ENCODE measurements at places on chromosomes 2 and 18.

DNA sequence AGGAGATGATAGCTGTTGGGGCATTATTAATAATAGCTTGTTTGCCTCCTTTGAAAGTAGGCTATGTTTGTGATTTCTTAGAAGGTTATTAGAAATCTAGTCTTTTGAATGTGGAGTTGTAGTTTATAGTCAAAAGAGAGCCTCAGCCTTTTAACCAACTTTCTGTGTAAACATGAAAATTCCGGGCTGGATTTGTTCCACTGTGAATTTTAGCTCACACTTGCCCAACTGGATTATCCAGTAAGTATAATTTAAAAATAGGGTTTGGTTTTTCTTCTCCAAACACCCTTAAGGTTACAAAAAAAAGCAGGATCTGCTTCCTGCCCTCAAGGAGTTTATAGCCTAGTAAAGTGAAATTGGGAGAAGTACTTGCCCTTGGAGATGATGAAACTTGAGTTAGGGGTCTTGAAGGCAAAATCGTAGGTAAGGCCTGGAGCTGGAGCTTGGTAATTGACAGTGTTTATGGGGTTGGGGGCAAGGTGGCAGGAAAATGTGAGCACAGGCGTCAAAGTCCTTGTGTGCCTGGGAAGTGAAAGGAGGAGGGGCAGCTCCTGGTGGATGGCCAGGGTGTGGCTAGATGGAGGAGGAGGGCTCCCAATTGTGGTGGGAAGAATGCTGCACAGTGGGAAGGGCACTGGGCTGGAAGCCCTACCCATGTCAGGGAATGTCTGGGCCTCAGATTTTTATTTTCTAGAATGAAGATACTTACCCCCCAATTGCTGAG lies 21.3 kb downstream of the ITGA6 start:
- no peak for DNase-seq

DNA sequence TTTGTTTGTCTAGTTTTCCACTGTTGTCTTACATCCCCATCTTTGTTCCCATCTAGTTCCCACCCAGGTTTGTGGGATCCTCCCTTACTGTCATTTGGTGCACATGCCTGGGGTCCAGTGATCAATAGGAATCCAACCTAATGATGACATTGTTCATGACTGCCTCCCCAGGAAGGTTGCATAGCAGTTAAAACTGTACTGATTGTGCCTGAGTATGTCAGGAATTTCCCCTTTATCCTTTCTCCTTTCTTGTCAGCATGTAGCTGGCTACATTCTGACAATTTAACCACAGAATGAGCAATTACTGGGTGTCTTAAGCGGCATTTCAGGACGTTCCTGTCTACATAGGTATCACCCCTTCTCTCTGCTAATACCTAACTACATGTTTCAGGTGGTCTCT lies 653.0 kb downstream of the CNTNAP5 start:
- DNase-seq: no peak

DNA sequence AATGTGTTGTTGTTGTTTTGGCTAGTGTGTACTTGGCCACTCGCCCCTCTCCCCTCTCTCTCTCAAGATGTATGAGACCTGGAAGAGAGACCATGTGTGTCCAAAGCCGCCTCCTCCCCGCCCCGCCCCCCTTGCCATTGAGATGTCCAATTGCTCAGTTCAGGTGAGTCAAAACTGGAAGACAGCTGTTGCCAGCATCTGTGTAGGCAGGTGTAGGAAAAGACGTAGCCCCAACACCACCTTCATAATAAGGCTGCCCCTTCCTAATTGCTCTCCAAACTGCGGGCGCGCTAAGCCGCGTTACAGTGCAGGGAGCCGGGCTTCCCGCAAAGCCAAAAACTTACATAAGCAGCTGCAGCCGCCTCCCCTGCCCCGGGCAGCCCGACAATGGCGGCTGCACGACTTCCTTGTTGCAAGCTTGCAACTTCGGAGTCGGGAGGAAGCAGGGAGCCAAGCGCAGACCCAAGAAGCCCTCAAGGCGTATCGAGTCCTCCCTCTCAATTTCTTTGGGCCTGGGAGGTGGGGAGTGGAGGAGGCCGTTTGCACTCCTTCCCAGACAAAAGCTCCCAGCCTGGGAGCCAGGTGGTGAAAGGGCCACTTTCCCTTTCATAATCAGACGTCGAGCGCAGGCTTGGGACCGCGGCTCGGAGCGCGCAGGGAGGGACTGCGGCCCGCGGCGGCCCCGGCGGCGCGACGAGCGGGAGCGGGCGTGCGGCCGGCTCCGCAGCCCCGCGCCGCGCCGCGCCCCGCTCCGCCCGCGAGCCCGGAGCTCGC lies 882 bp downstream of the ZBTB14 start:
- DNase-seq: no peak

- DNase-seq: no peak
Observed at GRCh38 chr18:6781796-6782195, 52.3 kb downstream of the ARHGAP28 start.

DNA sequence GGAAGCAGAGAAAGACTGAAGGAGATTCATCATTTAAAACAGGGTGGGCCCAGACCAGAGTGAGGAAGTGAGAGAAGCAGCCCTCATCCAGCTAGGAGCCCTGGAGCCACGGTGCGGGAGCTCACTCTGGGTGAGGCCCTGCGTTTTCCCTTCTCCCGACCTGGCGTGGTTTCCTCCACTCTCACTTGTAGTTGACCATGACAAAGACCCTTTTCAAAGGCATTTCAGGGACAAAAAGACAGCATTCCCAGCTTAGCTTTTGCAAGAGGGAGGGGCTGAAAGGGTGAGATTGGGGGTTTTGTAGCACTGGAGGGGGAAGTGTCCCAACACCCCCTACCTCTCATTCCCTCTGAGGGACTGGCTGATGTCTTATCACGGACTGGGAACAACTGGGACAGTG lies 56.6 kb downstream of the TRPM8 start:
- no peak for DNase-seq

DNA sequence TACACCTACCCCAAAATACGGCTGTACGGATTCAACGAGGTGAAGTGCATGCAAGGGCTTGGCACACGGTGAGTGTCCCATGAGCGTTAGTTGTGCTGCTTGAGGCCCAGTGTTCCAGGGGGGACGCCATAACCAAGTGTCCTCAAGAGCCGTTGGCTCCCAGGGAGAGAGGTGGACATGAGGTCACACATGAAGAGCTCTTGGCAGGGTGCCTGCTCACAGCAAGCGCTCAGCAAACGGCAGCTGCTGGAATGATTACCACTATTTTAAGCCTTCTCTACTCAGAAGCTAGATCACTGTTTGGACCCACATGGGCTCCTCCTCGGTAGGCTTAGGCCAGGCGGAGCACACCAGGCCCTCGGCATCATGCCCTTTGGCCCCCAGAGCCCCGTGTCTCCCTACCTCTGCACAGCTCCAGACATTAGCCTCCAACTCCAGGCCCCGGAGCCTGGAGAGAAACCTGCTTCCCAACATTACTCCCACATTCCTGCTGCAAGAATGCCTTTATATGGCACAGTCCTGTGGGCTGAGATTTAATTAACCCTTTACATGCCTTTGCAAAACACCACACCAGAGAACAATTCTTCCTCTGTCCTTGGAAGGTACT lies 68.4 kb upstream of the PPP1CB start:
- no peak for DNase-seq

GRCh38 chr18:68121308-68121707 lies 593.6 kb downstream of the TMX3 start:
- no peak for DNase-seq

- DNase-seq: no peak
Observed at GRCh38 chr18:27395752-27396151, 210.6 kb upstream of the CHST9 start.

GRCh38 chr2:22375096-22375495 lies 1009.9 kb upstream of the KLHL29 start:
- no peak for DNase-seq

DNA sequence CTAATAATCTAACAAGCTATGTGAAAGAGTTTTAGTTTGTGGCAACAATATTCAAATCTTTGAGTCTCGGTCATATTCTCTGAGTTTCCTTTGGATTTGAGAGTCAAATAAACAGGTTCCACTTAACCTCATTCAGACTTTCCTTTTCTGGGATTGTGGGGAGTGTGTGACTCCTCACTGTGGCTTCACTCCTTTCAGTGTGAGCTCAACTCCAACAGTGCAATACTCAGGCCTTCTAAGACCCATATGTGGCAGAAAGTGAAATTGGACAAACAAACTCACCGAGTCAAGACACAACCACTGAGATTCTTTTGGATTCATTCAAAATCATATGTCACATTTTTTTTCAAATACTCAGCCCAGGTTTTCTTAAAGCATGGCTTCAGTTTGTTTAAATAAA lies 25.4 kb downstream of the SLC9A4 start:
- no peak for DNase-seq

DNA sequence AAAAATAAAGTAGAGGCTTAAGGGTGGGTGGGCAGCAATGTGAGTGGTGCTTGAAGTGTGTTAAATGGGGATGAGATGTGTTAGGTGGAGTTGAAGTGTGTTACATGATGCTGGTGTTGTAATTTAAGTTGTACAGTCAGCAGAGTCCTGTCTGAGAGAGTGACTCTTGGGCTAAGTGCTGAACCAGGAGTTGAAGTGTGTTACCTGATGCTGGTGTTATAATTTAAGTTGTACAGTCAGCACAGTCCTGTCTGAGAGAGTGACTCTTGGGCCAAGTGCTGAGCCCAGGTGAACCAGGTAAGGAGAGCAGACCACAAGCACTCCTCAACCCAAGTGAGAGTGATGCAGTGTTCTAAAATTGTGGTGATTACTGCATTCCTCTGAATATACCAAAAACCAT lies 40.6 kb downstream of the LCLAT1 start:
- no peak for DNase-seq

DNA sequence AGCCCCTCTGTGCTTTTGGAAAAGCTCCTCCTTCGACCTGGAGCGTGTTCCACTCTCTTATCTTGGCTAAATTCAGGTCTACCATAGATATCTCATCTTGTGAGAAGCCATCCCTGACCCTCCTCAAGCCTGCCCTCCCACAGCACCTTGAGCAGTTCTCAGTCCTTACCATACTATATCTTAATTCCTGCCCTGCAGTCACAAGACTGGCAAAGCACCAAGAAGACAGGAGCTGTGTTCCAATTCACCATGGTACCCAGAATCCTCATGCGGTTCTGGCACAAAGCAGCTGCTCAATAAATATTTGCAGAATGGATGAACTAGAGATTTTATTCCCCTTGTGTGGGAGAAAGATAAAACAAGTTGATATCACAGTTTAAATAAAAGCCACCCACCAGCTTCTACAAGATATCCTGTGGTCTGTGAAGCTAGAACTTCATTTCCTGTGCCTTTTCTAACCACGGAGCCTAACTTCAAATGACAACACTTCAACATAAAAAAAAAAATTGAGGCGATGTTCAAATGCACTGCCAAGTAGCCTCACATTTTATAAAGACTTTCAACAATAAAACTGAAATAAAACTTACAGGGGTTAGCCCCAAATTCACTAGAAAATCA lies 19.5 kb downstream of the MARCHF4 start:
- no peak for DNase-seq

GRCh38 chr2:18792226-18792629 lies 202.9 kb upstream of the NT5C1B start:
- no peak for DNase-seq

- DNase-seq: no peak
Observed at GRCh38 chr2:137921105-137921880, 43.0 kb upstream of the HNMT start.

DNA sequence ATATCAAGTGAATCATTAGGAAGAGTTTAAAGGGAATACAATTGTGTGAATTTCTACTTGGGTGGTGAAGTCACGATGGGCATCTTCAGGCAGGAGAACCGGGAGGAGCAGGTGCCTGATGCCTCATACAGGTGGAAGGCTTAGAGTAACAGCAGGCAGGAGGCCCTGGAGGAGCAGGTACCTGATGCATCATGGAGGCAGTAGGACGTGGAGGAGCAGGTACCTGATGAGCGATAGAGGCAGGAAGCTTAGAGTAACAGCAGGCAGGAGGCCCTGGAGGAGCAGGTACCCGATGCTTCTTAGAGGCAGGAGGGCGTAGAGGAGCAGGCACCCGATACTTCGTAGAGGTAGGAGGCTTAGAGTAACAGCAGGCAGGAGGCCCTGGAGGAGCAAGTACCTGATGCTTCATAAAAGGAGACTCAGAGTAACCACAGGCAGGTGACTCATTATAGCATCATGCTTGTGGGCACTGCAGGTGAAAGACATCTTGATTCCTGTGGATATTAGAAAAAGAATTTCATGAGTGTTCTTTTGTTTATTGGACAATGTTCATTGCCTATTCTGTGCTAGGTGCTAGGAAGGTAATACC lies 133.9 kb downstream of the ATP9B start:
- no peak for DNase-seq

DNA sequence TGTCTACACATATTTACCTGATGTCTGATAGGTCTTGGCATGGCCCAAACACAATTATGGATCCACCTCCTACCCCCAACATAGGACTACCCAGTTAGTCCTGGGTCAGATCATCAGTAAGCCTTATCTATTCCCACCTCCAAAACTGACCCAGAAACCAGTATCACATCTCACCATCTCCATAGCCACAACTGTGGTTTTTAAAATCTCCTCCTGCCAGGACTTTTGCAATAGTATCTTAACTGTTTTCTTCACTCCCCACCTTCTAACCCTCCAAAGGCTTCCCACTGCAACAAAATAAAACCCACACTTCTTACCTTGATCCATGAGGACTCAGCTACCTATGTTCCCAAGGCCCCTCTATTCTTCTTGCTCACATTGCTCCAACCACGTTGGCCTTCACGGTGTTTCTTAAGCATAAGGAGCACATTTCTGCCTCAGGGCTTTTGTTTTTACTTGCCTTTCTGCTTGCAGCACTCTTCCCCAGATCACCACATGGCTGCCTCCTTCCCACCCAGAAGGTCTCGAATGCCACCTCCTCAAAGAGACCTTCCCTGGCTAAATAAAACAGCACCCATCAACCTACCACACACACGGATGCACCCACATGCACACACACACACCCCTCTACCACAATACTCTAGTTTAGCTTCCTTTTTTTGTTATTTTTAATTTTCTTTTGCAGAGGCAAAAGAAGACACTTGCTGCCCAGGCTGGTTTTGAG lies 125.9 kb upstream of the SLC1A4 start:
- DNase-seq: peak; percentile 62

GRCh38 chr2:221431477-221431876 lies 140.6 kb downstream of the EPHA4 start:
- no peak for DNase-seq

- DNase-seq: no peak
Observed at GRCh38 chr2:21310493-21310892, 186.7 kb downstream of the TDRD15 start.

DNA sequence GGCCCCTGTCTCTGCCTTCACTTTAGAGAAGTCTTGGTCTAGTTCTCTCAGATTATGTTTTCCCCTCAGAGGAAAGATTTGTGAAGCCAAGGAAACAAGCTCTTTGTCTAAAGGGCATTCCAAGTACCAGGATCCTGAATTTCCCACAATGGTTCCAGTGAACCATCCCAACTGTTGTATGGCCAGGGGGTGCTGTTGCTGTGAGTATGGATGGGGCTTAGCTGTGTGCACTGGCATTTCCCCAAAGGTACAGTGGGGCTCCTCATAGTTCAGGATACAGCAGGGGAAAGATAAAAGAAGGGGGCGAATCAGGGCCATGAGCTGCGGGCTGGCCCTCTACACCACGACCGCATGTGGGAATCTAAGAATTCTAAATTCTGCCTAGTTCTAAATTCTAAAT lies 1154.0 kb upstream of the FANCL start:
- DNase-seq: no peak

- DNase-seq: no peak
Observed at GRCh38 chr2:80293039-80293438, 11.5 kb downstream of the LRRTM1 start.

GRCh38 chr2:61763605-61764034 lies 90.2 kb downstream of the FAM161A start:
- peak; percentile 14 for DNase-seq
